ENCODE measurements at places on chromosomes 1 and 21. TPM values are rescaled to one million over a fixed set of nuclear protein-coding genes. Genes with fewer than 3 reads are reported as not detected.

DNA sequence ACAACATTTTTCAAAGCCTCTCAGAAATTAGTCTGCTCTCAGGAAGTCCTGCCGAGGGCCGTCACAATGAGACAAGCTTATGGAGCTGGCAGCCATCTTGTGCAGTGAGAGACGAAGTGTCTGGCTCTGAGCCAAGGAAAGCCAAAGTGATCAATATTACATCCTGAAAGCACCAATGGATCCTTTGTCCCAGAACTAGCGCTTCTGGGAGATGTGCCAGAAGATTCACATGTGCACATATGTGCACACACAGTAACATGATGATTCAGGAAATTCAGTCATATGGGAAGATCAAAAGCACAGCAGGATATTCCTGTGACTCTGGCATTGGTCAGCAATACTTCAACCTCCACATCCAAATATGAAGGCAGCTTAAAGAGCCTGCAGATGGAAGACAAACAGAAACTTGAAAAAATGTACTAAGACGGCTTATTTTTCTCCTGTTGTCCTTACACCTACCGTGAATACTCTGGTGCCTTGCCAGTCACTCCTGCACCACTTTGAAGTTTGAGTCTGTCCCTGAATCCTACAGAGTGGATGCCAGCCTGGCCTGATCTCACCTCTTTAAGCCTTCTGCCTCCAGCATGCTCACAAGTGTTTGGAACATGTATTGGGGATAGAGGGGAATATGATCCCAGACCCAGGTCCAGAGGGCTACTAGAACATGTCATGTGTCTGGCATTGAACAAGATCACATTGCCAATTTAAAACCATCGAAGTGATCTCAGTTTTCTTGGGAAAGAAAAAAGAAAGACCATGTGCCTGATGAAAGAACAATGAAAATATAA is 44.5 kb upstream of the PRRX1 start:
- no peak for DNase-seq

DNA sequence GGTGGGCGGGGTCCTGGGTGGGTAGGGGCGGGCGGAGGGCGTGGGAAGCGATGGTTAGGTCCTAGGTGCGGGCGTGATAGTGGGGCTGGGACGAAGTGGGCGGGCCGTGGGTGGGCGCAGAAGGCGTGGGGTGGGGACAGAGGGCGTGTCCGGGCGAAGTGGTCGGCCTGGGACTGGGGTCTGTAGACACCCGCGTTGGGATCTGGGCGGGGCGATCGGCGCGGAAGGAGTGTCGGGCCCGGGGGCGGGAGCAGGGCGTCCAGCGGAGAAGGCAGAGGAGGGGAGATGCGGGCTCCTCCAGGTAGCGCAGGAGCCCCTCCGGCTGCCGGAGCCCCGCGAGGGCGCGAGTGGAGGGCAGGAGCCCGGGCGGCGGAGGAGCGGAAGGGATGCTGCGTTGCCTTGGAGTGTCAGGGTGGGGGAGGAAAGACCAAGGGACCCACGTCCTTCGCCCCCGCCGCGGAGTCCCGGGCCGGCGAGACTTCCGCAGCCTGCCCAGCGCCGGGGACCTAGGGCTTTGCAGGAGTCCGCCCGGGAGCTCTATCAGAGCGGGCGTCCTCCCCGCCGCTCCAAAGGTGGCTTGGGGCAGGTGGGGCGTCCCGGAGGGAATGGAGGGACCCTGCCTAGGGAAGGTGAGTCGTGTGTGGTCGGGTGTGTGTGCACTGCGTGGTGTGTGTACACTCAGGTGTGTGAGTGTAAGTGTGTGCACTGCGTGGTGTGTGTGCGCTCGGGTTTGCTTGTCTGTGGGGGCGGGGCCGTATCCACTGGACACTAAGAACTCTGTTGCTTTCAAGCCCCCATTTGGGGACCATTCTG is 27.0 kb upstream of the PRSS38 start:
- DNase-seq, result peak; percentile 74

DNA sequence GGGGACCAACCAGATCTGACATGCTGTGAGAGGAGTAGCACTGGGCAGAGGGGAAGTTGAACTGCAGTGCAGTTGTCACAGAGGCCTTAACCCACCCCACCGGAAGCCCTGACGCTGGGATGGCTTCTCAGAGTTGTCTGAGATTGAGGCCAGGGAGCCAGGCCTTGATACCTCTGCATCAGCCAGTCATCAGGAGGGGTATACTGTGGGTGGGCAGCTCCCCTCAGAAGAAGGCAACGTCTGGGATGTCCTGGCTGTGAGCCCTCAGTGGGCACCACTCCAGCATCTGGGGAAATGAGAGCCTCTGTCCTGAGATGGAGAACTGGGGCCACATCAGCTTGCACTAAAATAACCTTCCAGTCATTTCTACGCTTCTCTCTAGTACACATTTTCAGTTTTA is 47.9 kb upstream of the BCAR3 start:
- DNase-seq, result no peak

- no peak for DNase-seq
Measured at GRCh38 chr1:100187912-100188311, 9.9 kb upstream of the LRRC39 start.

DNA sequence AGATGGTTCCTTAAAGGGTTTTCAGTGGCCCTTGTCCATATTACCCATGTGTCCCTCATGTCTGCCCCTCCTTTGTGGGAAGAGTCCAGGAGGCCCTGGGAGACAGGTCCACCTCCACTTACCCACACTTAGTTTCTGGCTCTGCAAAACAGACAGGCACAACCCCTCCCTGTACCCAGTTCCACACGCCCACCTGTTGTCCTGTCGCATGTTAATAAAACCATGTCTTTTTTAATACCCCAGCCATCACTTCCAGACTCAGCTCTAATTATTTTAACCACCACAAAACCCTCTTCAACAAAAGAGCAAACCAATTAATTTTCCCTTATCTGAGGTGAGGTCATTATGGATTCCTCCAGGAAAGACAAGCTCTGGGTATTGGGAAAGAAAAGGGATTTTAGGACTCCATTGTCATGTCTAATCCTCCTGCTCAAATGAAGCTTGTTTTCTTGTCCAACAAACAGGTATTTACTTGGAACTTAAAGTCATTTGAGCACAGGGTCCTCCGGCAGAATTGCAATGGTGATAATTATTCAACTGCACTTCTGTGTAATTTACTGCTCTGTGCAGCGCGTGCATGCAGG is 68.9 kb downstream of the CCDC185 start:
- no peak for DNase-seq

DNA sequence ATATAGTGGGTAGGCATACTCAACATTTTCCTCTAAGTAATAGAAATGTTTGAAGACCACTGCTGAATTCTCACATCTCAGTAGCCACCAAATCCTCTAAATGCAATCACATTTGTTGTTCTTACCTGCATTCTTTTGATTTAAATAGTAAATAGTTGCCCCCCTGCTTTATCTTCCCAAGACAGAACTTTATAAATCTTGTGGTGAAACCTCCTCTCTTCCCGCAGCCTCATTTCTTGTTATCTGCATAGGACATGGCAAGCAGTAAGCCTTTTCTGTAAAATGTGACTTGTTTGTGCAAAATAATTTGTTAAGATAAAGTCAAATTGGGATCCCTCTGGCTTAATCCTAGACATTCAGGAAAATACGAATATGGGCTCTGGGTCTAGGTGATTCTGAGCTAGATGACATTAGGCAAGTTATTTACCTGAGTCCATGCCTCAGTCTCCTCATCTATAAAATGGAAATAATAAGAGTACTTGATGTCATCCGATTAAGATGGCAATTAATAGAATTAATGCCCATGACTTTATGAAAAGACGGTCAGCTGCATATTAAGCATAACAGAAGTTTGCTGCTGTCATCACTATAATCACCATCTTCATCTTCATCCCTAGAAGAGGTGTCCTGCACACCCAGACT is 77.7 kb downstream of the LRRC8C start:
- DNase-seq, result no peak

DNA sequence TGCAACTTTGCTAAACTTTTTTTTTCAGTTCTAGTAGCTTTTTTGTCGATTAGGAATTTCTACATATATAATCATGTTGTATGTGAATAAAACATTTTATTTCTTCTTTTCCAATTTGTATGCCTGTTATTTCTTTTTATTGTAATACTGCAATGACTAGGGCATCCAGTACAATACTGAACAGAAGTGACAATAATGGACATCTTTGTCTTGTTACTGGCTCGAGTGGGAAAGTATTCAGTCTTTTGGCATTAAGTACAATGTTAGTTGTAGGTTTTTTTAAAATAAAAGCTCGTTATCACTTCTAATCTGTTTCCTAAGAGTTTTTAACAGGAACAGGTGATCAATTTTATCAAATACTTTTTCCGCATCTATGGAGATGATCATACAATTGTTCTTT is 9.8 kb downstream of the STPG1 start:
- no peak for DNase-seq

- DNase-seq, result no peak
Measured at GRCh38 chr1:93798291-93798690, 80.7 kb downstream of the DNTTIP2 start.

- DNase-seq, result no peak
Measured at GRCh38 chr1:107251839-107252238, 111.0 kb downstream of the NTNG1 start.

DNA sequence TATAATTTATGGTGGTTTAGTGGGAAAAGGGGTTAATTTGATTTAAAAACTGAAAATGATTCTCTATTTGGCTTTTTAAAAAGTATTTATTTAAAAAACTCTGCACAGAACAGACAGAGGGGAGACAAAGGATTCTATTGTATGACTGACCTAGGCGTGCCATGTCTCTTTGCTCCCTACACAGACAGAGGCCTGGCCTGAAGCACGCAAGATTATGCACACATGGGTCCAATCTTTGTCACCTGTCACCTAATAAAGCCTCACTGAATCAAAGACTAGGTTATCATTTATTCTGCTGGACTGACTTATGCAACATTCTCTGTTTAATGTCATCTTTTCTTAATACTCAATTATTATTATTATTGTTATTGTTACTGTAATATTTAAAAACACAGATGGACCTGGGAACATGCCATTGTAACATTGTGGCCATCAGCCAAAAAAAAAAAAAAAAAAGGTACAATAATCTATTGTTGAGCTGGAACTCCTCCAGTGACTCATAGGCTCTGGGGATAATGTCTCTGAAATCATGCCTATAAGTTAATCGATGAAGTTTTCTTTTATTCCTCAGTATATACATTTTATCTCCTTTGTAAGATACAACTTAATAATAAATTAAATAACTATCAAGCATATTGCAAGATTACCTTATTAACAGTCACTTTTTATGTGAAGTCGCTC is 112.1 kb downstream of the RUNX1 start:
- no peak for DNase-seq

LCE1F gene
- not detected for polyA plus RNA-seq

LINGO4 gene
- polyA plus RNA-seq, result not detected
